ENCODE measurements at places on chromosomes 6 and 20.
A peak's percentile ranks its signal among the peaks of the same experiment; 100 is the strongest.

DNA sequence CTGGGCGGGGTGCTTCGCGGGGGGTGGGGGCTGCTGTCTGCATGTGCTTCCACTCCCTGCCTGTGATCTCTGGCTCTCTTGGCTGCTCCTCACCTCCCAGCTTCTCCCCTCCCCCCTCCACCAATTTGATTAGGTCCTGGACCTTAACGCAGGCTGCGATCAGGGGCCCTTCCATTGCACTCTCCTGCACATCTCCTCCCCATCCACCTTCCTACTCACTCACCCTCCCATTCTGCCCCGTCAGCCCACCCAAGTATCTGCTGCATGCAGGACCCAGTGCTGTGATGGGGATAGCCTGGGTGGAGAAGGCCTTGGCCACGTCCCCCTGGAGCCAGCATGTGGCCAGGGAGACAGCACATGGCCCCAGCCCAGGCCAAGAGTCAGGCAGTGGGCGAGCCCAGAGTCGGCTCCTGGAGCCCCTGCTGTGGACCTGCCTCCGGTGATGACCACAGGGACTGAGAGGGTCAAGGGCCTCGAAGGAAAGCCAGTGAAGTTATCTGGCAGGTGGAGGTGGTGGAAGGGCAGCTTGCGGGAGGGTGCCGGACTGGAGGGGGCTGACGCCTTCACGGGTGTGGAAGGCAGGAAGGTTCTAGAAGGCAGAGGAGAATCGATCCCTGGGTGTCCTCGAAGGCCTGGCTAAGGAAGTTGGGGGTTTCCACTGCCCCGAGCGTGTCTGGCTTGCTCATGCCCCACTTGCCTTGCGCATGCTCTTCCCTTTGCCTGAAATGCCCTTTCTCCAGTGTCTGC lies 40.7 kb downstream of the SRC start:
- no peak for DNase-seq

- DNase-seq, result no peak
These were observed 28.1 kb downstream of the HUS1B start for GRCh38 chr6:628766-629165.

GRCh38 chr20:61426352-61426751 lies 174.3 kb downstream of the CDH4 start:
- no peak for DNase-seq

DNA sequence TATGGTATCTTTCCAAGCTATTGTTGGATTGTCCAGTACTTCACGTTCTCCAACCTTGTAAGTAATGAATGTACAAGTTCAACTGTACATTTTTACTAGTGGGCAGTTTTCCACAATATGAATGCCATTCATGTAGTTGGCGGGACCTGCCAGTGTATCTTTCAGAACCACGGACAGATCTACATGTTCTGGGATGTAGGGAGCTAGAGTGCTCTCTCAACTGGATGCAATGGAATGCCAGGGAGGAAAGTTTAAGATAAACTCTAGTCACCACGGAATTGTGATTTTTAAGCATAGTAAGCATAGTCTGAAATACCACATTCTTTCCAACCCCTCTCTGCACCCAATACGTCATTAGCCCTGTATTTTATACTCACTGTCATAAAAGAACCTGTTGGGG lies 21.5 kb upstream of the HLA-C start:
- no peak for DNase-seq

DNA sequence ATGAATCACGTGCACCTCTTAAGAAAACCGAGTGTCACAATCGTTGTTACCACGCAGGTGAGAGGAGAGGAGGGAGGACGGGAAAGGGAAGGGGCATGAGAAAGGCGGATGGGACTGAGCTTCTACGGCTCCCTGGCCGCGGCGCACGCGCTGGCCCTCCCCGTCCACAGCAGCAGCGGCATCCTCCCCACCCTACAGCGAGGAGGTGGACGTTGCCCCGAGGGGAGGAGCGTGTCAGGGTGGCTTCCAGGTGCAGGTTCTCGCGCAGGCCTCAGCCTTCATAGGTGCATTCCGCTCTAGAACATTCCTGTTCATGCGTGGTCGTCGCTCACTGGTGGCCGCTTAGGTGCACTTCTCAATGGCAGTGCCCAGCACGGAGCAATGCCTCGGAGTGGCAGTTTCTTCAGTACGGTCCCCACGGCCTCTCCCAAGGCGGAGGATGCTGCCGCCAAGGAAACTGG lies 29.7 kb upstream of the AFDN start:
- DNase-seq, result no peak

GRCh38 chr6:122839472-122839871 lies 50.4 kb downstream of the SMPDL3A start:
- peak; percentile 81 for DNase-seq

DNA sequence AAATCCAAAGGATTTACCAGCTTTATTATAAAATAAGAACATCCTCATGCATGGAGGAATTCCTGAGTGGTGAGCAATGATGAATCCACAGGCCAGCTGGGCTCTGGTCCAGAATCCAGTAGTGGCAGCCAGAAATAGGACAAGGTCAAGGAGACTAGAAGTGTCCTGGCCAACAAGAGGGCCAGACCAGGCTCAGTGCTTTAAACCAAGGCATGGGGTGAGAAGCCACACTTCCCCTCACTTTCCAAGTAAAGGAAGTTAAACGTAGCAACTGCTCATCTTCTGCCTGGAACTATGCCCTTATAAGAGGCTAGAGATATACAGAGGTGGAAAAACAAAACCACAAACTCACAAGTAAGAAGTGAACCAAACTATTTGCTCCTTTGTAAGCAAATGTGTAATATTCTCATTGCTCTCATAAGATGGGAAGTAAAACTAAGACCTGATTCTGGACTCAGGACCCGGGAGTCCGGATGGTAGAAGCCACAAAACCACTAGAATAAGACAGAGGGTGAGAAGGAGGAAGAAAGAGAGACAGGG lies 253.2 kb downstream of the UST start:
- no peak for DNase-seq

- no peak for DNase-seq
These were observed 304.2 kb downstream of the LRFN2 start for GRCh38 chr6:40282986-40283385.

DNA sequence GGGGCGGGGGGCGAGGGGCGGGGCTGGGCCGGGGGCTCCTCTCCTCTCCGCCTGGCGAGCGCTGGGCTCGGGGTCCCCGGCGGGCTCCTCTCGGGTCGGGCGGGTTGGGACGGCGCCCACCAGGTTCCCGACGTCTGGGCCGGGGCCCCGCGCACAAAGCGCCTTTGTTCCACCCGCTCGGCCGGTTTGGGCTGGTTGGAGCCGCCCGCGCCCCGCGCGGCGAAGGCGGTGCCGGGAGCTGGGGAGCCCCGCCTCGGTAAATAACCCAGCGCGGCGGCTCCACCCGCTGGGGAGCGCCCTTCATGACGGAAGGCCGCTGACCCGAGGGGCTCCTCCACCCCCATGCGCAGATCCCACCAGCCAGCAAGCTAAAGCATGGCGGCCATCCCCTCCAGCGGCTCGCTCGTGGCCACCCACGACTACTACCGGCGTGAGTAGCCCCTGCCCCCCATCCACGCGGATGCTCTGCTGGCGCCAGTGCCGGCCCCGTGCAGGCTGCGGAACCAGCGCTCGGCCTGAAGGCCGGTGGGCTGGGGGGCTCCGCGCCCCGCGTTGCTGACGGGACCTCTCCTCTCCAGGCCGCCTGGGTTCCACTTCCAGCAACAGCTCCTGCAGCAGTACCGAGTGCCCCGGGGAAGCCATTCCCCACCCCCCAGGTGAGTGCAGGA lies 503 bp downstream of the PPDPF start:
- peak; percentile 57 for DNase-seq

DNA sequence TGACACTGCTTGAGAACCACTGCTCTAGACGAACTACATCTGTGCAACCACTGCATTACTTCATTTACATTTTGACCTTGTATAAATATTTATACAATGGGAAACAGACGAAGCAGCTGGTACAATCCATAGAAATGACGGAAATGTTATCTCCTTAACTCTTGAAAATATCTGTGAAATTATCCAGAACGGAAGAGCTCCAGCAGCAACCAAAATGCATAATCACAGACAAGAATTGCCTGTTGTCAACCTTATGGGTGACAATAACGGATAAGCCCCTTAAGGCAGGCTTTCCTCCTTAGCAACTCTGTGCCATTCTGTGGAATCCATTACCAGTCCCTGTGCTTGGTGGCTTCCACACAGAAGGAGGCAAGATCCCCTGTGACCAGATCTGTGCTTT lies 115.4 kb downstream of the DTNBP1 start:
- DNase-seq, result no peak

DNA sequence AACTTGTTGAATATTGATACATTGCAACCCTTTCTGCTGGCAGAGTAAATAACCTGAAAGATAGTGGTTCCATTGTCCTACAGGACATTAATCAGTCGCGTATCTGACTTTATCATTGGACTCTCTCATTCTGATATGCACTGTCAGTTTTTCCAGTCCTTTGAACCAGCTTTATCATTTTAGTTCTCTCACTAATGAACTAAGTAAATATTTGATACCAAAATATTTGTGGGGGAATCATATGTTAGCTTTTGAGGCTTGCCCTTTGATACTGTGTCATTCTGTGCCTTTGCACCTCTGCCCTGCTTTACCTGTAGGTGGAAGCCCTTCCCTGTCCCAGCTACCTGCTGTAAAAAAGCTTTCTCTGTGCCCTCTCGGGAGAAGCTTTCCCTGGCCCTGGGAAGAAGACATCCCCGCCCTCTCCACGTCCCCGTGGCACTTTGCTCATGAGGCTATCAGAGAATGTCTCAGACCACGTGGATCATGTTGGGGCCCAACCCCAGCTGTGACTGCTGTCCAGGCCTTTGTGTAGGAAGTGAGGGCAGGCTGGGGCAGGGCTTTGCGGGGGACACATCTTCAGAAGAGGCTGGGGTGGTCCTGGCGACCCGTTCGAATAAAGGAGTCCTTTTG lies 117.8 kb upstream of the NXT1 start:
- no peak for DNase-seq

- no peak for DNase-seq
These were observed 89.9 kb upstream of the MTHFD1L start for GRCh38 chr6:150775415-150776203.

- no peak for DNase-seq
These were observed 13.1 kb downstream of the JPH2 start for GRCh38 chr20:44173846-44174245.

Measured in neural crest cell (in vitro differentiated cells).